A172 (cell line): ENCODE measurements at places on chromosomes 3 and 15. TPM values are rescaled to one million over a fixed set of nuclear protein-coding genes. Genes with fewer than 3 reads are reported as not detected.
A peak's percentile ranks its signal among the peaks of the same experiment; 100 is the strongest.

DNA sequence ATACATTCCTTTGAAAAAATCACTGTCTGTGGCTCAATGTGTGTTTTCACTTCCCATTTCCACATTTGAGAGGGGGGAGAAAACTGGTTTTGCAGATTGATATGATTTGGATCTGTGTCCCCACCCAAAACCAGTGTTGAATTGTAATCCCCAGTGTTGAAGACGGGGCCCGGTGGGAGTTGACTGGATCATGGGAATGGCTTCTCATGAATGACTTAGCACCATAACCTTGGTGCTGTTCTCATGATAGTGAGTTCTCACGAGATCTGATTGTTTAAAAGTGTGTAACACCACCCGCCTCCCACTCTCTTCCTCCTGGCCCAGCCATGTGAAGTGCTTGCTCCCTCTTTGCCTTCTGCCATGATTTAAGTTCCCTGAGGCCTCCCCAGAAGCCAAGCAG is 16.1 kb downstream of the TMEM207 start:
- DNase-seq = no peak

GRCh38 chr3:65196663-65197062 is 508.9 kb upstream of the ADAMTS9 start:
- DNase-seq = peak; percentile 22

The SEC61A1 gene
- total RNA-seq = 296 and 324 TPM in 2 replicates

The IL20RB gene
- 0.72 and 1.1 TPM in 2 replicates for total RNA-seq

- DNase-seq = peak; percentile 43
These were observed 124.8 kb upstream of the GOLIM4 start for GRCh38 chr3:168220556-168220955.

GRCh38 chr3:50112462-50112861 is 23.7 kb downstream of the RBM5 start:
- DNase-seq = no peak

The PGBD4 gene
- 1.3 and 1.6 TPM in 2 replicates for total RNA-seq

- no peak for DNase-seq
These were observed 16.6 kb downstream of the DUOX1 start for GRCh38 chr15:45146405-45146804.

GRCh38 chr15:41284427-41285177 is 47.8 kb downstream of the OIP5 start:
- peak; percentile 33 for DNase-seq

GRCh38 chr3:149401926-149402310 is 24.5 kb upstream of the TM4SF1 start:
- no peak for DNase-seq

The C3orf20 gene
- not detected in 2 replicates for total RNA-seq

DNA sequence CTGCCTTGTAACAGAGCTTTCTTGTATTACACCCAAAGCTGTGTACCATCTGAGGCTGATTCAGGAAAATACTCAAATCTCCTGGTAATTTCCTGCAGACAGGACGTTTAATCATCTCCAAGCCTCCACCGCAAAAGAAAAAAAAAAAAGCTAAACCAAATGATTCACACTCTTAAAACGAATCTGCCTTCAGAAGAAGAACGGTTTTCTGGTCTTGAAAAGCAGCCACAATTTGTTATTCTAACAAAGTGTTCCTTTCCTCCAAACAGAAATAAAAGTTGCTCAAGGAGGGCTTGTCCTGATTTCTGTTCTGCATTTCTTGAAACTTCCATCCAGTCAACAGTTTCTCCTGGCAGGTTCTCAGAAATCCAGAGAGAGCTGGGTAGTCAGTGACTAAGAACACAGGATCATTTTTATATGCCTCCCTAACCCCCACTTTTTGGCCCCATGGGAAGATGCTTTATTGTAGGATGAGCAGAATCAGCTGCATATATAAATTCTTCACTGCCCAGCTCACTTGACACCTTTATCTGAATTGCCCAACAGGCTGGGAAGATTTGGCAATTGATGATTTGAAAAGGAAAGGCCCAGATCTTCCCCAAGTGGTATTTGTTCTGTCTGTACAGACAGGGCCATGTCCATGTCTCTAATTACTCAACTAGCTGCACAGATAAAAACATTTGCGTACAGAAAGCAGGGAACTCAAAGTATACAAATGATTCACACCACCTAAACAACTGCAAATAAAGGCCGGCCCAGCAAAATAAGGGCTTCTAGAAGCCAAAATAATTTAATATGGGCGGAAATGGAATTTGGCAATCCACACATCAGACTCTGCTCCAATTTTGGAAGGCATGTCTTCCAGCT is 41.0 kb upstream of the PRICKLE2 start:
- peak; percentile 82 for DNase-seq

GRCh38 chr15:101411085-101411484 is 78.4 kb downstream of the PCSK6 start:
- no peak for DNase-seq

The GP9 gene
- not detected in 2 replicates for total RNA-seq

The IQCF5 gene
- total RNA-seq = not detected in 2 replicates

DNA sequence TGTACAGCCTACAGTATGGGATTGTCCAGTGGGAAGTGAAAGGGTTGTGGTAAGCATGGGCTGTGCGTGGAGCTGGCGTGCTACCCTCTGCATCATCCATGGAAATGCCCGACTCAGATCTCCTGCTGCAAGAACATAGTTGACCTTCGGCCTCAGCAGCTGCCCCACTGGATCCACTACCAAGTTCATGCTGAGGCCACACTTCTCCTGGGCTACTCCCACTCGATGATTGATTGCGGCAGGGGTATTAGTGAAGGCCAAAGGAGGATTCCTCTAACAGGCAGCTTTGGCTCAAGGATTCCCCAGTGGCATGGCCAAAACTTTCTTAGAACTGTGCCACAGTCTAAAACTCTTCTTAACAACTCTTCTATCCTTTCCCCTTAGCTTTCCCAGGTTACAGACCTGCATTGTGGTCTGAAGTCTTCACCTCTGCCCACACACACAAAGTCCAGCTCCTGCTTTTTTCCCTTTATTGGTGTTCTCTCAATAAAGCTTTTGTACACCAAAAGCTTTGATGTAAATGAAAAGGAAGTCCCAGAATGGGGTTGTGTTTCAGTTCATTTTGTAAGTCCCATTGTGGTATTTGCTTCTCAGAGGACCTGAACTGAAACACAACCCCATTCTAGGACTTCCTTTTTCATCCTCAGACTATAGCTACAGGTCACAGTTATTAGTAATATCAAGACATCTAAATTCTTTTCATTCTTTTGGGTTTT is 4.9 kb upstream of the TBC1D5 start:
- no peak for DNase-seq

The LPP gene
- total RNA-seq = 16.4 and 31.2 TPM in 2 replicates

The DLL4 gene
- not detected in 2 replicates for total RNA-seq

GRCh38 chr3:14761121-14761672 is 57.6 kb upstream of the FGD5 start:
- DNase-seq = no peak

The SPINT1 gene
- 0.22 and 1.3 TPM in 2 replicates for total RNA-seq

The SCN11A gene
- total RNA-seq = not detected in 2 replicates

GRCh38 chr15:85826756-85827515 is 32.2 kb upstream of the KLHL25 start:
- DNase-seq = no peak

DNA sequence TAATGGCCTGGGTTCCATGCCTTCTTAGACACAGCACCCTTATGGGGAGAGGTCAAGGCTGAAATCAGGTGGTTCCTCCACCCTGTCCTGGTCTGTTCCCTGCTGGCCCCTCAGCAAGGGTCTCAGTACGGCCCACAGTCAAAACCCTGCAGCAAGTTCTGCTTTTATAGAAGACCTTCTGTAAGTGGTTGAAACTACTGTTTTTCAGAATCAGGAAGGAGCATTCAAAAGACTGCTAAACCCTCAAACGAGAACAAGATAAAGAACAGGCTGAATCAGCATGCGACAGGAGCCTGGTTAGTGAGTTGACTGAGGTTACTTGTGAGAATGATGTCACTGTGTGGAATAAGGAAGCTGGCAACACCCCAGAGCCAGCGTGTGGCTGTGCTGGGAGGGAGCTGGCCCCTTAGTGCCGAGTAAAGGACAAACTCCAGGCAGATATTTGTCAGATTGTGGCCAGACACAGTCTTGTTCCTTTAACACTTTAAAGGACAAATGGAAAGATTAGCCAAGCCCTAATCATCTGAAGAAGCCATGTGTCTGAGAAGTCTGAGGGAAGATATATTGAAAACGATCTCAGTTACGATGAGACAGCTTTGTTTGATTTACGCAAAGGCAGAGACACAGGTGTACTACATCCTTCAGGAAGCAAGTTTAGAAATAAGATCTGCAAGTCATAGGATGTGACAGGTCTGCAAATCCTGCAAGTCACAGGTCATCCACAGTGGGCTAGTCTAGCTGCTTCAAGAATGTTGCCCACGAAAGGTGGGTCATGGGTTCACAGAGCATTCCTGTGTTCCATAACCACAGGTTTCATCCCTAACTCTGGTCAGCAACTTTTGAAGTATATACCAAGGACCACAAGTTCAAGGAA is 54.0 kb downstream of the B3GNT5 start:
- peak; percentile 81 for DNase-seq

The P4HTM gene
- 20.7 and 21.2 TPM in 2 replicates for total RNA-seq

GRCh38 chr3:170322566-170323269 is 34.8 kb upstream of the SKIL start:
- peak; percentile 42 for DNase-seq

The NR1D2 gene
- total RNA-seq = 27.6 and 35.2 TPM in 2 replicates

DNA sequence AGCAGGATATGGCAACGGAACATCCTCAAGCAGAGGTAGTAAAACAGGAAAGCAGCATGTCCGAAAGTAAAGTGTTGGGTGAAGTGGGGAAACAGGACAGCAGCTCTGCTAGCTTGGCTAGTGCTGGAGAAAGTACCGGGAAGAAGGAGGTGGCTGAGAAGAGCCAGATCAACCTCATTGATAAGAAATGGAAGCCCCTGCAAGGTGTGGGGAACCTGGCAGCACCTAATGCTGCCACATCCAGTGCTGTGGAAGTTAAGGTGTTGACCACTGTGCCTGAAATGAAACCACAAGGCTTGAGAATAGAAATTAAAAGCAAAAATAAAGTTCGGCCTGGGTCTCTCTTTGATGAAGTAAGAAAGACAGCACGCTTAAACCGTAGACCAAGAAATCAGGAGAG is 14.3 kb upstream of the ZBTB47 start:
- DNase-seq = no peak

- no peak for DNase-seq
These were observed 135.0 kb downstream of the LRRK1 start for GRCh38 chr15:101054116-101054515.

- DNase-seq = no peak
These were observed 79.3 kb downstream of the CGGBP1 start for GRCh38 chr3:87979527-87979926.

DNA sequence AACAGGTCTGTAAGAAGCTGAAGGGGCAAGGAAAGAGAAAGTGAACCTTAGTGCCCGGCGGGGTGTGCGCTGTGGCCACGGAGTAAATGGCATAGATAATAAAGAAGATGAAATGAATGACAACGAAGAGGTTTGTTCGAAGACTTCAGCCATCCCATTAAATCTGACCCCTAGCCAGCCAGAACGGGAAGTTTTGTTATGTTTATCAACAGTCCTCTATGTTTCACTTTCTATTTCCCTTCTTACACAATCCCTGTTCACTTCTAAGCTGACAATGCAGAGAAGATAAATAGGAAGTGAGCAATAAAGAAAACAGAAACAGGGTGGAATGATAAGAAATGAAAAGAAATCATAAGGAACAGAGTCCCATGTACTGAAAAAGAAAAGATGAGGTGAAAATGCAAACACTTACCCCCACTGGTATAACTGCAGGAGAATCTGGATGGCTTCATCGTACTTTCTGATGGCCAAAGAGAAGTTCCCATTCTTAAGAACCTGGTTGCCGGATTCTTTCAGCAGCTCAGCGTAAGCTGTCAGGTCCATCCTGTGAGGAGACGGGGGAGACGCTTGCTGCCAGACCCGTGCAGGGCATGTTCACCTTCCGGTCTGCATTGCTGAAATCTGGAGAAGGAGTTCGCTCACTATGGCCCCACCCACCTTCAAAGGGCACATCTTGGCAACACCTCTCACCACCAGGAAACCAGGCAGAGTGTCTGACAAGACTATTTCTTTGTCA is 36.8 kb downstream of the TRANK1 start:
- DNase-seq = peak; percentile 71

The ALDH1A2 gene
- total RNA-seq = not detected in 2 replicates
